ENCODE measurements at places on chromosomes 16 and 17. TPM values are rescaled to one million over a fixed set of nuclear protein-coding genes. Genes with fewer than 3 reads are reported as not detected.

The WNT9B gene
- total RNA-seq = not detected

GRCh38 chr17:43019418-43019817 is 2.8 kb downstream of the VAT1 start:
- peaks cover 27% of the 10 kb centered on the region for H3K4me1 ChIP-seq
- DNase-seq = no peak
- peak overlapping the region; percentile 79 for H3K27ac ChIP-seq
- H3K27me3 ChIP-seq = no peaks in the 10 kb centered on the region
- H3K4me3 ChIP-seq = peak overlapping the region; percentile 93
- H3K36me3 ChIP-seq = no peaks in the 10 kb centered on the region

DNA sequence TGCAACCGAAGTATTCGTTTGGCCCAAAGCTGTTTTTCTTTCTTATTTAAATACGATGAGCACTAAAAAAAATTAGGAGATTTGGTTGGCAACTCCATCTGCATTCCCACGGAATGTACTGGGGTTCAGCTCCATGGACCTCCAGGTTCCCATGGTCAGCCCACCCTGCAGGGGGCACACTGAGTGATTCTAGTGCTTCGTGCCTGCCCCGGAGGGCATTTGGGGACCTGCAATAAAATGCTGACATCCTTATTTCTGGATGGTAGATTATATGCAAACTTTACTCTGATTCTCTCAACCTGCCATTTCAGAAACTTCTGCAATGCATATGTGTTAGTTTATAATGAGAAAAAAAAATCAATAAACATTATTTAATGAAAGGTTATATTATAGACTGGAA is 339.4 kb downstream of the XYLT1 start:
- H3K4me3 ChIP-seq = no peak overlapping the region
- H3K27me3 ChIP-seq = no peaks in the 10 kb centered on the region
- no peaks in the 10 kb centered on the region for H3K4me1 ChIP-seq
- no peak for DNase-seq

The HOXB6 gene
- 1.6 TPM for total RNA-seq

- DNase-seq = no peak
- H3K27ac ChIP-seq = no peak overlapping the region
- H3K4me3 ChIP-seq = no peak overlapping the region
Measured at GRCh38 chr17:60905709-60906108, 228.1 kb downstream of the BCAS3 start.

The SLC52A1 gene
- total RNA-seq = not detected

The EPX gene
- total RNA-seq = not detected
